ENCODE measurements at places on chromosomes 4 and X. TPM values are rescaled to one million over a fixed set of nuclear protein-coding genes. Genes with fewer than 3 reads are reported as not detected.

The HEPH gene
- not detected for total RNA-seq

The TET2 gene
- total RNA-seq, result 1.7 TPM

The USP26 gene
- not detected for total RNA-seq

The MSN gene
- 294 TPM for total RNA-seq

The ENOPH1 gene
- 30.7 TPM for total RNA-seq

The UGT2B11 gene
- not detected for total RNA-seq

The SPATA18 gene
- 4.6 TPM for total RNA-seq

The MAGEA11 gene
- total RNA-seq, result not detected

The EREG gene
- total RNA-seq, result 9.8 TPM

The SH3BGRL gene
- total RNA-seq, result 40.0 TPM

The ZNF185 gene
- total RNA-seq, result 6.6 TPM

The DUSP9 gene
- 1.0 TPM for total RNA-seq

The PPP4R3C gene
- total RNA-seq, result not detected

The QRFPR gene
- total RNA-seq, result 0.06 TPM

The TNIP3 gene
- 0.43 TPM for total RNA-seq

The CSTF2 gene
- total RNA-seq, result 31.2 TPM

The DCAF8L2 gene
- not detected for total RNA-seq

The PDLIM3 gene
- total RNA-seq, result 0.13 TPM

The BEX4 gene
- total RNA-seq, result 1.7 TPM

The ACSL1 gene
- 53.2 TPM for total RNA-seq

The SSX1 gene
- not detected for total RNA-seq

The C4orf50 gene
- not detected for total RNA-seq

The CXorf49 gene
- not detected for total RNA-seq

The MAGEA2 gene
- total RNA-seq, result not detected

The PPM1K gene
- 0.90 TPM for total RNA-seq

The SAGE1 gene
- 0.05 TPM for total RNA-seq

The MAML3 gene
- total RNA-seq, result 17.6 TPM

The CT45A2 gene
- total RNA-seq, result not detected

The F11 gene
- total RNA-seq, result not detected

The RADX gene
- 0.08 TPM for total RNA-seq

The HAND2 gene
- 0.55 TPM for total RNA-seq

The PPARGC1A gene
- total RNA-seq, result 0.03 TPM

The SLC6A8 gene
- total RNA-seq, result 15.3 TPM

The PNMA5 gene
- total RNA-seq, result not detected

The TMEM47 gene
- total RNA-seq, result 1.5 TPM

The ENPEP gene
- total RNA-seq, result 0.06 TPM

Data from A549 treated with dexamethasone at 1 μM for 4 hours (cell line).